ENCODE measurements at places on chromosomes 7 and 10.
A peak's percentile ranks its signal among the peaks of the same experiment; 100 is the strongest.

- DNase-seq: no peak
Measured at GRCh38 chr7:138890499-138891445, 90.4 kb downstream of the KIAA1549 start.

GRCh38 chr10:14592026-14592425, 182.7 kb downstream of the FAM107B start:
- DNase-seq: no peak

GRCh38 chr10:42112331-42113157, 525.8 kb downstream of the ZNF33B start:
- DNase-seq: no peak

- no peak for DNase-seq
Measured at GRCh38 chr10:5723692-5724091, 39.1 kb downstream of the TASOR2 start.

GRCh38 chr10:99869581-99870122, 87.2 kb downstream of the ABCC2 start:
- DNase-seq: no peak

DNA sequence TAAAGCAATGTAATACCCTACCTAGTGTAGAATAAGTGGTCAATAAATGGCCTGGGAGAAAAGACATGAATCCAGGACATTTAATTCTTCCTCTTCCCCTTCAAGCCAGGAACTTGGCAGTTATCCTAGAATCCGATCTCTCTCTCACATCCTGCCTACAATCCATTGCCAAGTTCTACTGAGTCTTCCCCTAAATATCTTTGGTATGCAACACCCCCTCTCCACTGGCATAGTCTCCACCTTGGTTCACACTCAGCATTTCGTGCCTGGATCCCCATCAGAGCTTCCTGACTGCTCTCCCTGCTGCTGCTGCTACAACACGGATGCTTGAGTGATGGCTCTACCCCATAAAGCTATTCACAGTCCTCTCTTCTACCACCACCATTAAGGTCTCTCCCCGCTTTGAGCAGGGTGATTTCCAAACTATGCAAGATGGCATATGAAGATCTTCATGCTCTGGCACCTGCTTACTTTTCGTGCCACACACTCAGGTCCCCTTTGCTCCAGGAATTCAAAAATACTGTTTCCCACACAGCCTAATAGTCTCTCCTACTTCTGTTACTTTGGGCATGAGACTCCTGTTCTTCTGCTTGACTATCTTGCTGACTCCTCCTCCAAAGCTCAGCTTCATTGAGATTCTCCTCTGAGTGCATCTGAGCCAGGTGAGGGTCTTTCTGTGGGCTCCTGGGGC, 4.8 kb downstream of the ANK3 start:
- no peak for DNase-seq

- no peak for DNase-seq
Measured at GRCh38 chr7:44127161-44127560, 3.8 kb upstream of the POLD2 start.

DNA sequence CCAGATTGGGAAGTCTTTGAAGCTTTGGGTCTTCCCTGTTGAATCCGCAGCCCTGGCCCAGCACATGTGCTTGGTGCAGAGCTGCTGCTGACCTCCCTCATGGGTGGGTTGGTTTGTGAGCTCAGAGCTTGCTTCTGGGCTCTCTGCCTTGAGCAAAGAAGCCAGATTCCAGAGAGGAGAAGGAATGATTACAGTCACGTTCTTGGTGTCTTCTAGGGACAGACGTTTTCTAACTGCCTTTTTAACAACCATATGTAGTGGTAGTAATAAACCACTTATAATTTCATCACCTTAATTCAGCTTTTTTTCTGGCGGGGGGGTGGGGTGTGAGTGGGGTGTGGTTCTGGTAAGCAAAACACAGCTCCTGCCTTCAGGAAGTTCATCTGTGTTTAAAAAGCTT, 39.5 kb downstream of the LRMDA start:
- DNase-seq: no peak

- no peak for DNase-seq
Measured at GRCh38 chr10:123778719-123779517, 112.7 kb downstream of the CPXM2 start.

GRCh38 chr10:5545778-5546710, 21.3 kb downstream of the CALML3 start:
- peak; percentile 53 for DNase-seq

- no peak for DNase-seq
Measured at GRCh38 chr7:133491846-133492652, 239.2 kb downstream of the EXOC4 start.

Measured in NCI-H510A treated with DMSO at 0.1 percent for 48 hours (cell line).